ENCODE measurements at places on chromosomes 2 and 18.

- DNase-seq: no peak
These were observed 48.2 kb upstream of the SP3 start for GRCh38 chr2:174013315-174013751.

GRCh38 chr2:217462121-217462520, 540.7 kb downstream of the TNS1 start:
- no peak for DNase-seq

DNA sequence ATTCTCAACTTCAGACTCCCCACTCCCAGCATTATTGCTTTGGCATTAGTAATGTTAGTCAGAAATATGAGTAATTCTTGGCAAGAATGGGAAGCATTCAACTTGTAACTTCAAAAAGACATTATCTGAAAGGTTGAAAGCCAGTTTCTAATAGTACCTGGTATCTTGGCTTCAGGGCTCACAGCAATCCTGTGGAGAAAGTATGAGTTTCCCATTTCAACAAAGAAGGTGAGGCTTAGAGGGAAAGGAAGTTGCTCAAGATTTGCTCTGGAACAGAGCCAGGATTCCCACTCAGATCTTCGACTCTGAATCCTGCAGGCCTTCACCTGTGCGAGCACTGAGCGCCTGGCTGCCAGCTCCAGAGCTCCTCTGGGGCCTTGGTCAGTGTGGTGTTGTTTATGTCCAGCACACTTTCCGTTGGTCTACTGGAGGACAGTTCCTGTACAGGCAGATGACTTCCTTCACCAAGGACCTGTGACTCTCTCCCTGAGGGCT, 136.1 kb downstream of the MCFD2 start:
- DNase-seq: no peak

DNA sequence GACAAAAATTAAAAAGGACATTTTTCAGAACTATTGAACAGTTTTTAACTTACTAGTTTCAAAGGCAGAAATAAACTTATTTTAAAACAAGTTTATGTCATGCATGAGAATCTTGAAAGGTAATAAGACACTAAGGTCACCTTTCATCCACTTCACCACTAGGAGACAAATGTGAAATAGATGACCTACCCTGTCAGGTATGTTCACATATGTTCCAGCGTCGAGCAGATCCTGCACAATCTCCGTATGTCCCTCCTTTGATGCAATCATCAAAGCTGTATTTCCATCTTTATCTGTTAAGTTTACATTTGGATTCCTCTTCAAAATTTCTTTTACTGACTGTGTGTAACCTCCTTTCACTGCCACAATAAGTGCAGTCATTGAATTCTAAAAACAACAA, 34.7 kb downstream of the KIDINS220 start:
- DNase-seq: no peak

GRCh38 chr2:58992062-58992706, 751.1 kb upstream of the FANCL start:
- no peak for DNase-seq

DNA sequence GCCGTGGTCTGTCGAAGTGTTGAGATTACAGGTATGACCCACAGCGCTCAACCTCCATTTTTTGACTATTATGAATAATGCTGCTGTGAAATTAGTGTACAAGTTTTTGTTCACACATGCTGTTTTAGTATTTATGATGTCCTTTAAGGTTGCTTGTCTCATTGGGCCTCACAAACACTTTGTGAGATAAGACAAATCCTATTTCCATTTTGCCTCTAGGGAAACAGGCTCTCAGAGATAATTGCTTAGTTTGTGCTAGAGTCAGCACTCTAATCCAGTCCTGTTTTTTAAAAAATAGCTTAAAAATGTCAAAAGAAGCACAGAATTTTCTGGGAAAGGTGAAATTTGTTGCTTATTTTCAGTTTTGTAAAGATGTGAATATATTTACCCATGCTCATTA, 43.3 kb upstream of the CUL3 start:
- DNase-seq: no peak

DNA sequence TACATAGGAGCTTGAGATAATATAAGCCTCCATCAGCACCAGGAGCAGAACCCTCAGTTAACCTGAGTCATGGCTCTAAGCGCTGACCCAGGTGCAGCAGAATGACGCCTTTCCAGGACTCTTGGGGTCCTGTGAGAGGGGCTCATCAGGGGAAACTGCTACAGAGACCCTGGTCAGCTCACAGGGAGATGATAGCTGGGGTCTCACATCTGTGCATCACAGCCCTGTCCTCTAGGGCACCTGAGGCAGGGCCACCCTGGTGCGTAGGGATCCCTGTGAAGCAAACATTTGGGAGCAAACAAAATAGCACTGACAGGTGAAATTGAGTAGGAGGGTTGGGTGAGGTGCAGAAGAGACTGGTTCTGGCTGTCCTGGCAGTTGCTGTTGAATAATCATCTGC, 219.2 kb downstream of the SH3RF3 start:
- no peak for DNase-seq

DNA sequence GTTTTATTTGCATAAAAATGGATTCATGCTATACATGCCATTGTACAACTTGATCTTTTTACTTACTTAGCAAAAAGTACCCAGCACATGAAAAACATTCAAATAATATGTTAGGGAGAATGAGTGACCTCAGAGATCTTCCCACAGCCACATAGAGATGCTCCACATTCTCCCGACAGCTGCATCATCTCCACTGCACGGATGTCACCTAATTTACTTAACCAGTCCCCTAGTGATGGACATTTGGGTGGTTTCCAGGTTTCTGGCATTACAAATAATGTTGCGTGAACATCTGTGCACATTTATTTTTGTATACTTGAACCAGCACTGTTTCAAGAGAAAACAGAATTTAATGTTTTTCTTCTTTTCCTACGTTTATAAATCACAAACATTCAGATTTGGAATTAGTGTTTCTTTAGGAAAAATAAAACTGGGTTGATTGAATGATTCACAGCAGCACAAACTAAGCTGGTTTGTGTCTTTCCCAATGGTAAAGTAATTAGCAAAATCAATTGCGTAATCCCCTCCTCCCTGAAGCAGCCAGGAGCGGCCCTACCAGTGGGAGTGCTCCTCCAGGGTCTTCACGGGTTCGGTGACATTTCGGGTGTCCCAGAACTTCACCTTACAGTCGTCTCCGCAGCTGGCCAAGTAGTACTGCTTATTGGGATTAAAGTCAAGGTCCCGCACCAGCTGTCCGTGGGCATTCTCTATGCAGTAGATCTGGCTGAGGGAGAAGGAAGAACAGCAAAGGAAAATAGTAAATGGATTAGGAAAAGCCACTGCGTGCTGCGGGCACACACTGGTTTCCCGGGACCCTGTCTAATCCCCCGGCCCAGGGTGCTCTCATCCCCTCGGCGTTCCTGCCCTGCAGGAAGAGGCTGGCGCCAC, 183.9 kb downstream of the EIPR1 start:
- no peak for DNase-seq

DNA sequence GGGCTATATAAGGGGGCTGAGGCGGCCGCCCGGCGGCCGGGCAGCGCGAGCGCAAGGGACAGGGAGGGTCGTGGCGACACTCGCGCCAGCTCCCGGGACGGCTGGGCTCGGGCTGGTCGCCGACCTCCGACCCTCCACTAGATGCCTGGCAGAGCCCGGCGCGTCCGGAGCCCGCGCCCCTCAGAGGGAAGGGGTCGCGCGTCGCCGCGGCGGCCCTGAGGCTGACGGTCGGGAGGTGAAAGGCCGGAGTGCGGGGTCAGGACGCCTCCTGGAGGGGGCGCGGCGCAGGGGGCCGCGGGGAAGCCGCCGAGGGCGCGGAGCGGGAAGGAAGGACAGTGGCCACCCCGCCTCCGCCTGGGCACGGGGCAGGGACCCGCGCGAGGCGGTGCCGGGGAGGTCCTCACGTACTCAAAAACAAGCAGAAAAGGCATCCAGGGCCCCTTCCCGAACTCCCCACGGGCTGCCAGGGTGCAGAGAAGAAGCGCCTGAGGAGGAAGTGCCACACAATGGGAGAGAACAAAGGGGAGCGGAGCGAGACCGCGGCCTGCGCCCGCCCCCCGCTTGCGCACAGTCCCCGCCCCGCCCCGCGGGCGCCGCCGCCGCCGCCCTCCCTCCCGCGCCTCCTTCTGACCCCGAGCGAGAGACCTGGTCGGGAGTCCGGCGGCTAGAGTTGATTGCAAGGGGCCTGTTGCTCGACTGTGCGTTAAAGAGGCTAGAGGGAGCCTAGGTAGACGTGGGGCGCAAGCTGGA, 776 bp upstream of the KLF7 start:
- DNase-seq: peak; percentile 32

- no peak for DNase-seq
These were observed 229.1 kb upstream of the SLC14A2 start for GRCh38 chr18:45386041-45386655.

GRCh38 chr2:30346471-30347169, 100.4 kb upstream of the LCLAT1 start:
- no peak for DNase-seq

- DNase-seq: no peak
These were observed 139.6 kb upstream of the CYP1B1 start for GRCh38 chr2:38215522-38215921.

DNA sequence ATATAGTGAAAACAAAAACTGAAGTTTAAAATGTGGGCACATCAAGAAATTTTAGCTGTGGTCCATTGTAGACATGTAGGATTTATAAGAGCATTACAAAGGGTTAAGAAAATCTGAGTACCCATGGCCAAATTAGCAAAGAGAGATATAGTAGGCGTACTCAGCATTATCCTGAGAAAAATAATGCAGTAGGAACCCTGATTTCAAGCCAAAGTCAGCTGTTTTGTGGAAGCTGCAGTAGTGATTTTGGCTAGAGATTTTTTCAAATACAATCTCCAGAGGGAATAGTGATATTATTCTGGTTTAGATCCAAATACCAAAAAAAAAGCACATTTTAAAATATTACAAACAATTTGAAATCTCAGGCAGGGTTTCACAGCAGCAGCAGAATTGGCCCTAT, 450.9 kb downstream of the FBXO15 start:
- no peak for DNase-seq

- DNase-seq: no peak
These were observed 203.2 kb downstream of the STK39 start for GRCh38 chr2:168044176-168044575.

DNA sequence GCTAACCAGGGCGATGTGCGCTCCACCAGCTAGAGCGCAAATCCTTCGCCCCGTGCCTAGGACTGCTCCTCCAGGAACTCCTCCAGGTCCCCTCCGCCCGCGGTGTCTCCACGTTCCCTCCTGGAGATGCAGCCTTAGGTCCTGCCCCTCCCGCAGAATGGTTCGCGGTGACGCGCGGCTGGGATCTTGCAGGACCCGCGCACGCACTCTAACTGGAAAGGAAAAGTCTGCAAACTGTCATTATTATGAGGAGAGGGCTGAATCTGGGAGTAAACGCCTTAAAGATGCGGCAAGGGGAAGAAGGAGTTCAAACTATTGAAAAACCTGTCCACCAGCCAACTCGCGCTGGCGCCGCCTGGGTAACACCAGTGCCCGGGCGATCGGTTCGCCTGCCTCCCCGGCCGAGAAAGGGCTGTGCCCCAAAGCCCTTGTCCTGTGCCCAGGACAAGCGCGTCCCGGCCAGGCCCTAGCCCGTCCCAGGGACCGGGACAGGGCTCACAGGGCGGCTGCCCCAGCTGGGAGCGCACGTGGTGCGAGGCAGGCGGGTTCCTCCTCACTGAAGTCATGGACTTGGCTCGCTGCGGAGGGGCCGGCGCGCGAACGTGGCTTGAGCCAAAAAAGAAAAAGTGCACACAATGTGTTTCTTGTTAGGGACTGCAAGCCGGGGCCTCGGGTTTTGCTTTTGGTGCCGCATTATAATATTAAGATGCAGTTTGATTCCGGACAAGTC, 5.5 kb upstream of the ID2 start:
- DNase-seq: no peak

DNA sequence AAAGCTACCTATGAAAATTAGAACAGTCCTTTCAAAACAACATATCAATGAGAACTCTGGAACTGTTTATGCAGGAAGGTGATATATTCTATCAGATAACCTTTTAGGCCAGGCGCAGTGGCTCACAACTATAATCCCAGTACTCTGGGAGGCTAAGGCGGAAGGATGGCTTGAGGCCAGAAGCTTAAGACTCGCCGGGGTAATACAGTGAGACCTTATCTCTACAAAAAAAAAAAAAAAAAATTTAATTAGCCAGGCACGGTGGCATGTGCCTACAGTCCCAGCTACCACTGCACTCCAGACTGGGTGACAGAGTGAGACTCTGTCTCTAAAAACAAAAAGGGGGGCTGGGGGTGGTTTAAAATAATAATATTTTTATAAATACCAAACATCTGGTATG, 77.9 kb downstream of the OSBPL1A start:
- DNase-seq: no peak

- no peak for DNase-seq
These were observed 282.5 kb downstream of the SLC8A1 start for GRCh38 chr2:40169430-40169829.

GRCh38 chr2:216232721-216233120, 123.6 kb downstream of the XRCC5 start:
- no peak for DNase-seq

GRCh38 chr2:205117125-205117524, 565.2 kb upstream of the NRP2 start:
- DNase-seq: no peak

DNA sequence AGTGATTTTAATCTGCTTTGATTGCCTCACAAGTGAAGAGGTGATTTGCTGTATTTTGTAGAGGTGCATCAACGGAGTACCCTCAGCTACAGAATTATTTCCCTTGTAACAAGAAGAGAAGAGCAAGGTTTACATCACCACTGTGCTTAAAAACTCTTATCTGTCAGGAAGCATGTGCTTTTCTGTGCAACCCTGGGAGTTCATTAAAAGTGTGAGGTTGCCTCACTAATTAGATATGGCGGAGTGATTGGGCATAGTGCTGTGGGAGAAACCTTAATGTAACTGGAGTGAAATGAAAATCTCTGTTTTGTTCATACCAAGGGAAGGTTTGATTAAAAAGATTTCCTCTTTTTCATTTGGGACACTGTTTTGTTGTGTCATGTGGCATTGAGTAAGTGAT, 544.7 kb downstream of the PARD3B start:
- DNase-seq: no peak

- DNase-seq: no peak
These were observed 164.1 kb downstream of the DCDC2C start for GRCh38 chr2:3867469-3867868.

GRCh38 chr2:20410556-20411277, 36.2 kb upstream of the RHOB start:
- DNase-seq: no peak

DNA sequence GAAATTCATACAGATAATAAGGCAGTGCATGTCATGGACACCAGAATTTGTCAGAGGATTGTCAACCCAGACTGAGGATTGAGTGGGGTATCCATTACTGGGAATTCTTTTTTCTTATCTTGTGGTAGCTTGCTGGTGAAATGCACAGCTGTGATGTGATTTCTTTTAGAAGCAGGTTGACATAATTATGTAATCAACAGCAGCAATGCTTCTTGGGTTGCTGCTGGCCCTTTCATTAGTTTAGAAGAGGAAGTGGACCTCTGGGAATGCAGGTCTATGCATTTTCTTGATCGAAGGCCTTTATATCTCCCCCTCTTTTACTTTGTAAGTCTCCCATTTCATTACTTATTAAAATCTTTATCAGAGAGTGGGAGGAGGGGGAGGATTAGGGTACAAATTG, 319.9 kb downstream of the AGPS start:
- DNase-seq: no peak

GRCh38 chr2:238574490-238575271, 148.0 kb downstream of the ASB1 start:
- no peak for DNase-seq

All from stimulated activated CD4-positive, alpha-beta T cell treated with anti-CD3 and anti-CD28 coated beads, Interleukin-1b, Interleukin-23, amount 100 ng/mL, for 1 hour (primary cell).